SHP77 (cell line): ENCODE measurements at places on chromosomes 3 and 15.

DNA sequence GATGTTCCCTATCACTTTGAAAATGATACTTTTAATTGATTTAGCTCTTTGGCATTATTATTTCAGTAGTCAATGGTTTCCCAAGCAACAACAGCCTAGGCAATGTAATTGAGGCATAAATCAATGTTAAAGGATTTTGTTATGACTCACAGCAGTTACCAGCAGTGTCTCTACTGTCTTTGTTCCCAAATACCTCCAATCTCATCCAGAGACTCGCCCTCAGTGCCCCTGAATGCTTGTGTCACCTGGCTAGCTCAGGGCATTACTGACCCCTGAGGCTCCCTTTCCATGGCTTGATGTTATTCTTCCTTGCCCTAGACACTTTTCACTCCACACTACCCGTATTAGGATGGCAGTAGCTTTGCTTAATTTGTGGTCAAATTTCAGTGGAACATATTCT lies 227.2 kb downstream of the SQOR start:
- DNase-seq = no peak

DNA sequence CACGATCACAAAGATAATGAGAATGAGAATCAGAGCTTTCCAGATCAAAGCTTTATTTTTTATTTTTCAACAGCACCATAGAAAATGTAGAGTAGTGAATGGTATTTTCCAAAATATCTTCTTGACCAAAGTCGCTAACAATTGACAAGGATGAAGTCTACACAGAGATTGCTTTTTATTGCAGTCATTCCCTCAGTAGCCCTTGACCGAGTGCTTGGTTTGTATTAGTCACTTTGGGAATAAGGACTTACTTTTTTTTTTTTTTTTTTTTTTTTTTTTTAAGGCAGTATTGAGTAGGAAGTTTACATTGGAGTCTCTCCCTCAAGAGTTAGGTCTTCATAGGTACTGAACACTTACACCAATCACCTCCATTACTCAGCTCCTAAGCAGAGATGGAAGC lies 39.8 kb downstream of the THRB start:
- no peak for DNase-seq

GRCh38 chr3:66470956-66471686 lies 29.7 kb downstream of the LRIG1 start:
- no peak for DNase-seq

DNA sequence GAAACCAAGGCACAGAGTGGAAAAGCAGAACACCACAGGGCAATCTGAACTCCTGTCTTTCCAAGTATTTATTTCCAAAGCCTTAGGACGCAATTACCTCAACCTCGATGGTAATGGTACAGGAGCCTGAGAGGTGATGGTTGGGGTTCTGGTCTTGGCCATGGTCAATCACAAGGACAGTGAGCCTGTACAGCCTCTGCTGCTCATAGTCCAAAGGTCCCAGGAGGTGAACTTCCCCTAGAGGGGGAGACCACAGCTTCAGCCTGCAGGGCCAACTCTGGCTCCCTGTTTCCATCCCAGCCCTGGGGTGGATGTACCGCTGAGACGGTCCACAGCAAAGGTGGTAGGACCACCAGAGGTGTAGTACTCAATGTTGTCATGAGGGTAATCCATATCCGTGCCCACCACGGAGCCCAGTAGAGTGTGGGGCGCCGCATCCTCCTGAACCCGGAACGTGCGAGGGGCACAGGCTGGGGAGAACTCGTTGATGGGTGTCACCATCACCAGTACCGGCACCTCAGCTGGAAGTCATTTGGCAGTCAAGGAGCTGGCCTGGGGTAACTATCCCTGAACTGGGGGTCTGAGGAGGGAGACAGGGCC lies 6.1 kb downstream of the CDHR4 start:
- no peak for DNase-seq

GRCh38 chr15:50065279-50065678 lies 53.8 kb downstream of the ATP8B4 start:
- DNase-seq = no peak

DNA sequence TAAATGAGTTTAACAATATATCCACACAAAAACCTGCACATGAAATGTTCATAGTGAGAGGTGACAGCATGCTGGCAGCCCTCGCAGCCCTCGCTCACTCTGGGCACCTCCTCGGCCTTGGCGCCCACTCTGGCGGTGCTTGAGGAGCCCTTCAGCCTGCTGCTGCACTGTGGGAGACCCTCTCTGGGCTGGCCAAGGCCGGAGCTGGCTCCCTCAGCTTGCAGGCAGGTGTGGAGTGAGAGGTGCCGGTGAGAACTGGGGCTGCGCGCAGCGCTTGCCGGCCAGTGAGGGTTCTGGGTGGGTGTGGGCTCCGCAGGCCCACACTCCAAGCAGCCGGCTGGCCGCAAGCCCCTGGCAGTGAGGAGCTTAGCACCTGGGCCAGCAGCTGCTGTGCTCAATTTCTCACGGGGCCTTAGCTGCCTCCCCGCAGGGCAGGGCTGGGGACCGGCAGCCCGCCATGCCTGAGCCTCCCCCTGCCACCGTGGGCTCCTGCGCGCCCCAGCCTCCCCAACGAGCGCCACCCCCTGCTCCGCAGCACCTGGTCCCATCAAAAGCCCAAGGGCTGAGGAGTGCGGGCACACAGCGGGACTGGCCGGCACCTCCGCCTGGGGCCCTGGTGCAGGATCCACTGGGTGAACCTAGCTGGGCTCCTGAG lies 3.4 kb downstream of the CCDC13 start:
- no peak for DNase-seq

GRCh38 chr15:35104526-35105147 lies 19.5 kb upstream of the NANOGP8 start:
- no peak for DNase-seq

DNA sequence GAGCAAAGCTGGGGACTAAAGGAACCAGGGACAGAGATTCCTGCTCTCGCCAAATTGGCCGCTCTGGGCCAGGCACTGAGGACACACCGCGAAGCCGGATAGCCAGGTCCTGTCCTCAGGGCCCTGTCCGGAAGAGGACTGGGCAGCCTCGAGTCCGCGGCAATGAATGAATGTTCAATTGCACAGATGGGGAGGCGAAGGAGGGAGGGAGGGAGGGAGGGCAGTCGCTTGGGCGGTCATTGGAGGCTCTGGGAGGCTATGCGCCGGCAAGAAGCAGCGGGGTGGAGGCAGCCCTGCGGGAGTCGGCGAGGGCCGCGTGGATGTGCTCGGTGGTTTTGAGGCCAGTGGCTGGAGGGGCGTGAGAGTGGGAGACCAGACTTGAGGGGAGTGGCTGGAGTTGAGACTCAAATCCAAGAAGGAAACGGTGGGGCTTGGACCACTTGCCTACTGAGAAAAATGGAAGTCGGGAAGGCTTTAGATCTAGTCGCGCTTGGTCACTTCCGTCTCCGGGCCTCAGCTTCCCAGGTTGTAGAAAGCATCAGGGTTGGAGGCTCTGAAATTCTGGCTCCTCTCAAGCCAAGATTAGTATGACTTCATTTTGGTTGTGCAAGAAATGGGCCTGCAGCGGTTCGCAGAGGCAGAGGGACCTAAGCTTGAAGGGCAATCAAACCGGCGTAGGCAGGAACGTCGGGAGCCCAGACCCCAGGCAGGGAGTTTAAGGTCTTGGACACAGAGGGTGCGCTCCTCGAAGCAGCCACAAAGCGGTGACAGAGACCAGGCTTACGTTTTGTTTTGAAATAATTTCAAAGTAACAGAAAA lies 21.1 kb upstream of the PLXND1 start:
- peak; percentile 90 for DNase-seq

DNA sequence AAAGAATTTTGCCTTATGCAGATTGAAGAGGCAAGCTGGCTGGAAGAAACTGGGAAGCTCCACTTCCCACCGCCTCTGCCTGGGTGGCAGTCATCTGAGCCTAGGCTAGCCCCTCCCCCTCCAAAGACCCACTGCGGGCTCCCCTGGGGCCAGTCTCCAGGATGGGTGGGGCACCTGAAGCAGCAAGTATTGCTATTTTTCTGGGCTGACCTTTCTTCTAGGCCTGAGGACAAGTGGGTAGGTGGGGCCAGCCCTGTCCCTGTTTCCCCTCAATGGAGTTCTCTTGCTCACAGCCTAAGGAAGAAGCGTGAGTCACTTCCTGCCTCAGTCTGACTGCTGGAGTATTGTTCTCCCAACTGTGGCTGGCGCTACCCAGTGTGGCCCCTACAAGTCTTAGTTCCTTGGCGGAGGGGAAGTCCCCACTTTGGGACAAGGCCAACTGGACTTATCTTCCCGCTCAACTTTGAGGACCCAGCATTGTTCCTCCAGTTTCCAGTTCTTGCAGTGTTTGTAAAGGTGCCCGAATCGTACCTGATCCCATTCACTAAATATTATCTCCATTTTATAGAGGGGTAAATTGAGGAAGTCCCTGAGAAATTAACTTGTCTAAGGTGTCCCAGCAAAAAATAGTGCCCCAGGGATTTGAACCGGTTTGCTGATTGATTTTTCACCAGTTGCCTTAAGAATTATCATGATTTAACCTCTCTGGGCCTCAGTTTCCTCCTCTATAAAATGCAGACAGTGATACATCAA lies 1.4 kb downstream of the FURIN start:
- peak; percentile 51 for DNase-seq

GRCh38 chr15:84721371-84721770 lies 5.4 kb upstream of the SEC11A start:
- DNase-seq = no peak

DNA sequence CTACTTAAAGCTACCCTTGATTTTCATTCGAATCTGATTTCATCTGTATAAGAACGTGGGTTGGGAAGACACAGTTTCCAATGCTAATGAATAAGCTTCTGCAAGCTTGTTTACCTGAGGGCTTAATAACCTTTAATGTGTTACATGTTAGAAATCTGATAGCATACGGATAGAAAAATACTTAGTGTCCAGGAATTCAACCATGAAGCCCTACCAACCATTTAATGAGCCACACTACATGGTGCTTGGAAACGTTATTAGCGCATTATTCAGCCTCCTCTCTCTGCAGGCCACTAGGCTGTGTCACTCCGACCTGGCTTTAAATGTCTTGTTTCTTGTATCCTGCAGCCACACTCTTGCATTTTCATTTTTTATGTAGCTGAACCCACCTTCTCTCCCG lies 1.6 kb downstream of the FAM81A start:
- no peak for DNase-seq

GRCh38 chr3:111737047-111737705 lies 121.9 kb upstream of the PHLDB2 start:
- no peak for DNase-seq

GRCh38 chr15:81182756-81183438 lies 13.8 kb upstream of the IL16 start:
- DNase-seq = no peak

GRCh38 chr3:194350726-194351071 lies 429 bp downstream of the CPN2 start:
- DNase-seq = no peak

- DNase-seq = no peak
These were observed 841.3 kb downstream of the ROBO1 start for GRCh38 chr3:78926523-78926922.

GRCh38 chr15:67300266-67301025 lies 45.9 kb downstream of the IQCH start:
- DNase-seq = no peak

DNA sequence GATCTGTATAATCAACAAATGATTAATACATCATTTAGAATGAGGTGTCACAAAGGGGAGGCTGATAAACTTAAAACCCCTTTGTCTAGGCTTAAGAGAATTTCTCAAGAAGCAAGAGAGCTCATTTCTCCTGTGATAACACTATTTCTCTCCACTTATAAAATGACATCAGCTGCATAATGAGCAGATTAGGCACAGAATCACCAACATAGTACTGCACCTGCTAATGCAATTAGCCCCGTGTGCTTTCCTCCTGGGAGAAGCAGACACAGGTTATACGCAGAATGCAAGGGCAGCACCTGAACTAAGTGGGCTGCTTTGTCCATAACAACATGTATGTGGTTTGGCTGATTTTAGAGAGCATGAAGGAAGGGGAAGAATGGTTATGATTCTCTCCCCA lies 515.3 kb upstream of the CFAP20DC start:
- DNase-seq = no peak

DNA sequence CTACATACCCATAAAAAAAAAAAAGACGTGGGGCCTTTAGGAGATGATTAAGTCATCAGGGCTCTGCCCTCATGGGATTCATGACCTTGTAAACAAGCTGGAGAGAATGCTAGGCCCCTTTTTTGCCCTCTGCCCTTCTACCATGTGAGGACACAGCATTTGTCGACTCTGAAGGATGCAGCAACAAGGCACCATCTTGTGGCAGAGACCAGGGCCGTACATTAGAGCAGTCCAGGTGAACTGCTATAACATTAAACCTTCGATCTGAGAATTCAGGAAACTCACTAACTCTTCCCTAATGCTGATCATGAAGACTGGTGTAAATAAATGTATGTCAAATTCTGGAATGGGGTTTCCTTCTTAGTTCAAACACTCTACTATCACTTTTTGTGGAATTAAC lies 30.7 kb upstream of the SIAH2 start:
- DNase-seq = no peak

GRCh38 chr15:95541301-95541700 lies 789.2 kb upstream of the NR2F2 start:
- no peak for DNase-seq
